Psoas muscle (tissue), 8 donors: ENCODE measurements at places on chromosomes 16 and 17. TPM values are rescaled to one million over a fixed set of nuclear protein-coding genes. Genes with fewer than 3 reads are reported as not detected.

Gene GPR139
- not detected for total RNA-seq

Gene WFIKKN1
- 1.3 TPM for total RNA-seq

Gene TM4SF5
- total RNA-seq: not detected

Gene STH
- total RNA-seq: not detected

Gene CDH13
- total RNA-seq: 22.8 TPM

Gene AOC3
- 11.8 TPM for total RNA-seq

DNA sequence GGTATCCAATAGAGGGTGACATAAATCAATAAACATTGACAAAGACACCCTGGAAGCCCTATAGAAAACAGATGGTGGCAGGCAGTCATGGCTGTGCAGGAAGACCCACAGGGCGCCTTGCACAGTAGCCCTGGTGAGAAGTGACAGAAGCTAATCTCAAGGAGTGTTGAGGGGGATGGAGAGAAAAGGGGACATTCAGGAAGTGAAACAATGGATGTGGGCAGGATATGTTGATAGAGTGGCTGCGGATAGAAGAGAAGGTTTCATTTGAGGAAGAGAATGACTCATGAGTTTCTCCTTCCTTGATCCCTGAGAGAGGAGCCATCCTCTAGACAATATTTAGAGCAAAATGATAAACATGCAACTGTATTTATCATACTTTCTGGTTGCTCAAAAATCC, 468.8 kb upstream of the HSBP1 start:
- DNase-seq: no peak

DNA sequence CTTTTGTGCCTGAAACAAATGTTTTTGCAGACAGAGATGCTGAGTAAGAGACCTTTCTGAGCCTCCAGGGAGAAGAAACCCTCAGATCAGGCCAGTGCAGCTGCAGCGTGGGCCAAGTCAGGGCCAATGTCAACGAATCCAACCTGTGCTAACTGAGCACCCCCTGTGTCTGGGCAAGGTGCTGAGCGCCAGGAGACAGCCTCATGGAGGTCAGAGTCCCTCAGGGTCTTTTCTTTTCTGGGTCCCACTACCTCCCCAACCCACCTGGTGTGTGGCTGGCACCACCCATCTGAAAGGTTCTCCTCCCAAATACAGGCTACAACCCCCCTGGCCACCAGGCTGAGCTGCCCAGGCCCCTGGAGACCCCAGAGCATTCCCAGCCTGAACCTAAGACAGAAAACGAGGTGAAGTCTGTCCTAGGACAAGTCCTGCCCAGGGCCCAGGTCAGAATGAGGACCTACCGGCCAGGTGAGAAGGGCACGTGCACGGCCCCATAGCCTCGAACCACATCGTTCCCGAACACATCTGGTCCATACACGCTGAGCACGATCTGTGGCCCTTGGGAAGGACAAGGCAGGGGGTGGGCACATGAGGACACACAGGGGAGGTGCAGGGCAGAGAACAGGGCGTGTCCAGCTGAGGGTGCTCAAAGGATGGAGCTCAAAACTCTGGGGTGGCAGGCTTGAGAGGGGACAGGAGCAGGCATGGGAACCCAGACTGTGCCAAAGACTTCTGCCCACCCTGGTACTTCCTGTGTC, 15.0 kb downstream of the B9D1 start:
- peak; percentile 48 for DNase-seq

DNA sequence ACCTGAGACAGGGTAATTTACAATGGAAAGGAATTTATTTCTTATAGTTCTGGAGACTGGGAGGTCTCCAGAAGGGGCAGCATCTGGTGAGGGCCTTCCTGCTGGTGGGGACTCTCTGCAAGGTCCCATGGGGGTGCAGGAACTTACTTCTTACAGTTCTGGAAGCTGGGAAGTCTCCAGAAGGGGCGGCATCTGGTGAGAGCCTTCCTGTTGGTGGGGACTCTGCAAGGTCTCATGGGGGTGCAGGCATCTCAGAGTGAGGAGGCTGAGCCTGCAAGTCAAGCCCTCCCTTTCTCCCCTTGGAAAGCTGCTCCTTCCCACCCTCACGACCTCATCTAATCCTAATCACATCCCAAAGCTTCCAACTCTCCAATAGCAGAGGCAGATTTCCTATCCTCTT, 157.4 kb downstream of the FOXL1 start:
- DNase-seq: no peak

DNA sequence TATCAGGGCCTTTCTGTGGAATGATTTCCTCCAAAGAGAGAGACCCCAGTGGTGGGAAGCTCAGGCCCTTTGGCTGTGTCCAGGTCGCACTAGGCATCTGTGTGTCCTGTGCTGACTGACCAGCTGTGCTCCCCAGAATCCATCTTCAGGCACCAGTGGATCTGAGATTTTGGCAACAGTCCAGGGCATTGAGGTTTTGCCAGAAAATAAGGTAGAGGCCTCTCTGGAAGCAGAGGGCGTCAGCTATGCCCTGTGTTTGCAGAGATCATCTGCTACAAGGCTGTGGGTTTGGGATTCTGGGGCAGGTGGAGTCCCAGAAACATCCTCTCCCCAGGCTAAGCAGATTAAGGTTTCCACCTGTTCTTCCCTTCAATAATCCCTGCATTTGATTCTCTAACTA, 57.5 kb upstream of the TOB1 start:
- no peak for DNase-seq

DNA sequence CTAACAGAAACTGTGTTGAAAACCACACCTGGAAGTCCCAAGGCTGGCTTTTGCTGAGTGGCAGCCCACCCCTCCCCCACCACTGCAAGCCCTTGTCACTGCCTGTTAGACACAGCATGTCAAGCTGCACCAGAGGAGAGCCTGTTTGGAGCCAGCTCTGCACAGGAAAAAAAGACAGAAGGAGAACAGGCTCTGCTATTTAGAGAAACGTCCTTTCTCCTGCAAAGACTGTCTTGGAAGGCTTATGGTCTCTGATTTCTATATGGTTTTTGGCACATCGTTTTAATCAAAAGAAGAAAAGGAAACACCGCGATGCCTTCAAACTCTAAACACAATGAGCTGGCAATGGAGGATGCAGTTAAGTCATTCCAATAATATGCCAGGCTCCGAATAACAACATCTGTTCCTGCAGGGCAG, 275.5 kb downstream of the MAP2K4 start:
- DNase-seq: no peak

DNA sequence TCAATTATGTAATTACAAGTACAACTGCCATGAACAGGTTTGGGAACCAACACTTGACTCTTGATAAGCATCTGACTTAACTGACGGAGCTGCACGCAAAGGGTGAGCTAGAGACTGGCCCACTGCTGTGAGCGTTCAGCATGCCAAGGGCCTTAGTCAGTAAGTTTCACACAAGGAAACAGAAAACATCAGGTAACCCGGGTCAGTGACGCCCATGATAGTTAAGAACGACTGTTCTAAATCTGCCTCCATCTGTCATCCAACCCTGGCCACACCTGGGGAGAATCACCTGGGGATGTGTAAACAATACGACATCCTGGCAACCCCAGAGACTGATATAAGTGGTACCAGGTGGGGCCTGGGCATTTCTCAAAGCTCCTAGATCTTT, 12.3 kb downstream of the SMIM5 start:
- no peak for DNase-seq
